HL-60 (cell line): ENCODE measurements at places on chromosomes 7 and 10.

DNA sequence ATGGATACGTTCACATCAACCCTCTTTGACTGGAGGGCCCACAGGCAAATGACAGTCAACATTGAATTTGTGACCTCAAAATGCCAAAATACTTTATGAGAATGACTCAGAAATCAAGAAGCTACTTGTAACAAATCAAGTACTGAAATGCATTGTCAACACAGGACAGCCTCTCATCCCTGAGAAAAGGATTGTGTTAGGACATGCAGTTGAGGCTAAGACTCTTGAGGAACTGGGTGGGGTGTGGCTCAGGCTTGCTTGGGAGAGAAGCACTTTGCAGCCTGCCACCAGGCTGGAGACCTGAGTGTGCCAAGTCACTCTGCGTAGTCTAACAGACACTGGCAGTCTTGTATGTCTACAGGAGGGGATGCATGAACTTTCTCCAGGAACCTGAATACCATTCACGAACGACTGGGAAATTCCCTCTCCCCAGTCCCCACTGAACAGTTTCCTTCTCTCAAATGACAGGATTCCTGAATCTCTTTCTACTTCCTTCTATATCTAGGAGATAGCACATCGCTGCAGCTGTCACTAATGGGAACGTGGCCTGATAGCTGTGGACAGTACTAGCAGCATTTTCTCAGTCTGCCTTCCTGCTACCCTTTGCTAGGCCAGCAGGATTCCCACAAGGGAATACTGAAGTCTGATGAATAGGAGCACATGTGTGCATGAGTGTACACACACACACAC, 3.3 kb upstream of the SMO start:
- DNase-seq: no peak

- DNase-seq: no peak
These were observed 74.9 kb downstream of the SH3PXD2A start for GRCh38 chr10:103780242-103781149.

DNA sequence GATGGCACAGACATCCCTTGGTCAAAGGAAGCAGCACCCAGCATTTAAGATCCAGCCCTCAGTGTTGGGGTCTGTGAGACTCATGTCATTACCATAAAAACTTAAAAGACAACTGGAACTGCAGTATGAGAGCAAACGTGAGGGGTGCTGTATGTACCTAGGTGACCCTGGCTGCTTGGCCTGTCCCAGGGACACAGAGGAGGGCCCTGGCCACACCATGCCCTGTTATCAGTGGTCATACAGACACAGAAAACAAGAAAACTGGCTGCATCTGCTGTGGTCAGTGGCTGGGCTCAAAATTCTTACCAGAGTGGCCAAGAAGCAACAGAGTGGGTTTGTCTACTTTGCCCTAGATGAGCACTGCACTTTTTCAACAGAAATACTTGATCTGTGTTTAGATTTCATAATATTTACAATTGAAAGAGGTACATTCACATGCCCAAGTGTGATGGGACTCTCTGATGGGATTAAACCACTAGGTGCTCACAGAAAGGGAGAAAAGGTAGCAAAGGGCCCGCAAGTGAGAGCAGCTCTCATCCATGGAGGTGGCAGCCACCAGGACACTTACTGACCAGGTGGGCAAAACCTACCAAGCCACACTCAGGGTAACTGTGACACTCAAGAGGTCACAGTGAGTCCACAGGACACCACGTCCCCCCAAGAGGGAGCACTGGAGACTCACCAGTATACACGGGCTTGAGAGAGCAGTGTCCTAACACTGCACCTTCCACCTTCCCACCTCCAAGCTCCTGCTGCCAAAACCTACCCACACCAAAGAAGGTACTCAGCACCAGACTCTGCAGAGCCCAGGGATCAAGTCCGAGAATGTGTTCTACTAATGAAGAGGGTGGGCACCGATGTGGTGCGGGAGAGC, 68.1 kb upstream of the CAMK2B start:
- no peak for DNase-seq

DNA sequence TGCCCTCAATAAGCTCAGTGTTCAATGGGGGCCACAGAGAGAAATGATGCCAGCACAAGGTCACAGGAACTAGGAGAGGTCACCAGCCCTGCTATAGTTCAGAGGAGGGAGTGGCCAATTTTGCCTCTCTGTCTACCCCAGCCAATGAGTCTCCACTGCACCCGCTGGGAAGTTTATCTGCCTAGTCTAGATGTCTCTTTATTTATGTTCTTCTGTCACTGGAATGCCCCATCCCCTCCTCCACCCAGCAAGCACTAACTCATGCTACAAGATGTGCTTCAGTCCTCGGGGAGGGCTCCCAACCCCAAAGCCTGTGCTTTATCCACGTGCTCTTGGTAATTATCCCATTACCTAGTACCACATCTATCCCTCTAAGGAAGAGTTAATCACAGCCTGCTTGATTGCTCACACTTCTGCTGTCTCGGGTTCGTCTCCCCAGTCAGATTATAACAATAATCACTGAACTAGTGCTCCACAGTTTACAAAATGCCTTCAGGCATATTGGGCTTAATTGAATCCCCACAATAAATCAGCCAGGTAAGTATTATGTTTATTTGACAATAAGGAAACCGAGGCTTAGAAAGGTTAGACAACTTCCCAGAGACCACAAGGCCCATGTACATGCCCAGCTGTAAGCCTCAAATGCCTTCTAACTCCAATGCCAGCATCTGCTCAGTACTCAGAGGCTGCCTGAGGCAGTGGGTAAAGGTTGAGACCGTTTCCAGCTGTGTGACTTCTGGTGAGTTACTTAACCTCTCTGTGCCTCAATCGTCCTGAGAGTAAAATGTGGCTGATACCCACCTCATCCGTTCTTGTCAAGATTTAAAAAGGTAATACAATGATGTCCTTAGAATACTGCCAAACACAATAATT, 3.9 kb downstream of the HIP1 start:
- no peak for DNase-seq

DNA sequence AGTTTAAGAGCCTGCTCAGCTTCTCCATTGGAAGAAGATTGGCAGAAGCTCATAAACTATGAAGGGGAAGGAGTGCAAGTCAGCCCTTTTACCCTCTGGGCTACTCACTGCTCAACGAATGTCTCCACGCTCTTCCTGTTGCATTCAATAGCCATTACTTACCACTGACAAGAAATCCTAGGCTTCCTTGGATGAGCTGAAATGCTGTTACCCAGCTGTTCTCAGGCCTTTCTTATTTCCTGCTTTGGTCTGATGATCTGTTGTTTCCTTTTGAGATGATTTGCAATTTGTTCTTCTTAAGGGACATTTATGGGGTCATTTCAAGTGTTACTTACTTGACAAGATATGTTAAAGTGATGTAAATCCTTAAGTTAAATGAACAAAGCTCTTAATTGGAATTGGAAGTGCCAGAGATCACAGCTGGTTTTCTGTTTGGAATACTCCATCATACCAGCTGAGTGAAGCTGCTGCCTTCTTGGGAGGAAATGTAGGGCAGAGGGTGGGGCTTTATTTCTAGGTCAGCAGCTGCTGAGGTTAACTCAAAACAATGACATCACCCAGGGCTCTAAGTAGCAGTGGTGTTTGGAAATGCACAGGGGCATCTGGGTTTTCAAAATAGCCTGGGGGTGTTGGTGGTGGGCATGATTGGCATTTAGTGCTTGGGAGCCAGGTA, 170.0 kb downstream of the PRKCQ start:
- DNase-seq: no peak

- no peak for DNase-seq
These were observed 23.2 kb upstream of the LRRN3 start for GRCh38 chr7:111067682-111068081.

GRCh38 chr7:106282852-106283251, 1.9 kb downstream of the NAMPT start:
- DNase-seq: no peak

DNA sequence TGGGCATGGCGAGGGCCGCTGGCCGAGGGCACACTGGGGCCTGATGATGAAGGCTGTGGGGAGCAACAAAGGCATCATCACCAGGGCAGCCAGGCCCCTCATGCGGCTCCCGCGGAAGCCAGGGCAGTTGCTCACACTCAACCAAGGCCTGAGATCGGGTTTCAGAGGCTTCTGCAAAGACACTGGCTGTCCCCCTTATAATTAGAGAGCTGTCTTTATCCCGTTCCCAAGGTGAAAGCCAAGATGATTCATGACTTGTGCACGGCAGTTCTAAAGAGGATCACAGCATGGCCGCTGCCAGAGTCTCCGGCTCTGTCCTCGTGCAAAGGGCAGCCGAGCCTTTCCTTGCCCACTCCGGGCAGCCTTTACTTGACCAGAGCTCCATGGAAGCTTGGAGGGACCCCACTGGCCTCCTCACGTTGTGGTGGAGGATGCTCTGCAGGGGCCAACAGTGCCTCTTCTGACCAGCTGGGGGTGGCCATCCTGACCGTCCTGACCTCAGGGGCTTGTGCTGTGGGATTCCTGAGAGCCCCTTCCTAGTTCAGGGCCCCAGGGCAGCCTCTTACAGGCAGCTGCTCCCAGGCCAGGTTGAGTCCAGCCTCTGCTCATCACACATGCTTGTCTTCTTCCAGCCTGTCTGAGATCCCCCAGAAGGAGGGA, 82.3 kb downstream of the PRKAG2 start:
- DNase-seq: no peak

DNA sequence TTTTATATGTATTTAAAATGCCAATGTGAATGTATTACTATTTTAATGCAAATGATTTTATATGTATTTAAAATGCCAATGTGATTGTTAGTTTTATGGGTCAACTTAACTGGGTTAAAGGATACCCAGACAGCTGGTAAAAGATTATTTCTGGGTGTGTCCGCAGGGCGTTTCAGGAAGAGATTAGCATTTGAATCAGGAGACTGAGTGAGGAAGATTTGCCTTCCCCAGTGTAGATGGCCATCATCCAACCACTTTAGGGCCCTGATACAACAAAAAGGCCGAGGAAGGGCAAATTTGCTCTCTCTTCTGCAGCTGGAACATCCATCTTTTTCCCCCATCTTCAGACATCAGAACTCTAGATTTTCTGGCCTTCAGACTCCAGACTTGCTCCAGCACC, 116.2 kb downstream of the BAMBI start:
- DNase-seq: no peak

- DNase-seq: no peak
These were observed 11.3 kb downstream of the LOXL4 start for GRCh38 chr10:98256692-98257091.

DNA sequence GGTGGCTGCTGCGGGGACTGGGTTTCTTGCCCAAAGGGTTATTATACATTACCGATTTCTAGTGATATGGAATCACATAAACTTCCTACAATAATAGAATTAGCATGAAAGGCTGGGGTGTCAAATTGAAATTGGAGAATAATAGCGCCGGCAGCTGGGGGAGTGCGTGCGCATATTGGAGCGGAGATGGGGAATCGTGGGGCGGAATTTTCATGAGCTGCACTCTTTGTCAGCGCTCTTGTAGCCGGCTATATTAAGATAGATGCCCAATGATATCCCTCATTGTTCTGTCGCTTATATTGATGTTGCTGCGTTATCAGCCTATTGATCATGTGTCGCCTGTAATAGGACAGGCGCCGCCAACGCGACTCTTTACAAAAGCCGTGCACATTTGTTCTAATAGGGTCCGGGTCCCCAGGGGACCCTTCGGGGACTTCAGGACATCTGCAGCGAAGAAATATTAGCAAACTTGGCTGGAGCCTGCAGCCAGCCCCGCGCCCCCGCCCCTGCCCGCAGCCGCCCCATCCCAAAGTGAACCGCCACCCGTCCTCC, 5.1 kb downstream of the UNCX start:
- no peak for DNase-seq

DNA sequence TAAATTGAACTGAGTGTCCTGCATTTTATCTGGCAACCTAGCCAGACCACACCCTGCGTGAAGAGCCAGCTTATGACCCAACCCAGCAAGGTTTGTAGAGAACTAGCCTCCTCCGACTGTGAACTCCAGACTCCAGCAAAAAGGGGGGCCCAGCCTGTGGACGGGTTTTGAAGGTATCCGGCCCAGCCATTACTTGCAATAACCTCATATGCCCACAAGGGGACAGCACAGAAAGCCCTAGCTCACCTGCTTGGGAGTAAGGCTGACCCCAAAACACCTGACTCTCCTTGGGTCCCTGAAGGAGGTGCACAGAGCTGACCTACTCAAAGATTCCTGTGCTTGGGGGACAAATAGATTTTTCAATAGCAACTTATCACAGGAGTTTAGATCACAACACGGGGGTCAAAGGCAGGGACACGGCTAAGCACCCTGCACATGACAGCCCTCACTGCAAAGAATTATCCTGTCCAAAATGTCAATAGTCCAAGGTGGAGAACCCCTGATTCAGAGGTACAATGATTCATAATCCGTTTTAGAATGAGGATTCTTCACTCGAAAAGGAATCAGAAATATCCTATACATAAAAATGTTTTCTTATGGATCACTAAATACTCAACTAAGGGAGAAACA, 4.6 kb downstream of the TRPV6 start:
- no peak for DNase-seq

DNA sequence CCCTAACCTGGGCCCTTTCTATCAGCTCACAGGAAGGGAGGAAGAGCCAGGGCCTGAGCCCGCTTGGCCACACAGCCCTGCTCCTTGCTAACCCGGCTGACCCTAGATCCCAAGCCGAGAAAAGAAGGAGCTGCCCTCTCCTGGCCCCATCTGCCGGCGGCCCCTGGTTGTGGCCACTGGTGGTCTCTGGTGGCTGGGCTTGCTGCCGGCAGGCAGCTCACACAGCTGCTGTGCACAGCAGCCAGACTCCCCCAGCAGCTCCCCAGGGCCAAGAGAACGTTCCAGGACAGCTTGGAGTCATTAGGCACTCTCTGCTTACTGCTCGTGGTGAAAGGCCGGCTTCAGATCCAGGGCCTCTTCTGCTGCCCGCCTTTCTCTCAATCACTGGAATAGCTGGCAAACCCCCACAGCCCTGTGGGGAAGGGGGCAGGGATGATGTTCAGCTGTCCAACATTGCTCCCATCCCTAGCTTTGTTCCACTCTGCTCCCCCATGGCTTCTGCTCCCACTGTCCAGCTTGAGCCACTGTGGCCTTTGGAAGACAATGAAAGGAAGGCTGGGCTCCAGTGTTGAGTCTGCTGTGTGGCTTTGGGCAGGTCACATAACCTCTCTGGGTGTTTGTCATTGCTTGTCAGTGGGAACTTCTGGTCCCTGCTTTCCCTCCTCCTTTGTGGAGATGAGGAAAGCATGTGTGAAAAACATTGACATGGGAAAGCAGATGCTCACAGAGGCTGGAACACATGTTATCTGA, 35.4 kb upstream of the COL13A1 start:
- DNase-seq: no peak

DNA sequence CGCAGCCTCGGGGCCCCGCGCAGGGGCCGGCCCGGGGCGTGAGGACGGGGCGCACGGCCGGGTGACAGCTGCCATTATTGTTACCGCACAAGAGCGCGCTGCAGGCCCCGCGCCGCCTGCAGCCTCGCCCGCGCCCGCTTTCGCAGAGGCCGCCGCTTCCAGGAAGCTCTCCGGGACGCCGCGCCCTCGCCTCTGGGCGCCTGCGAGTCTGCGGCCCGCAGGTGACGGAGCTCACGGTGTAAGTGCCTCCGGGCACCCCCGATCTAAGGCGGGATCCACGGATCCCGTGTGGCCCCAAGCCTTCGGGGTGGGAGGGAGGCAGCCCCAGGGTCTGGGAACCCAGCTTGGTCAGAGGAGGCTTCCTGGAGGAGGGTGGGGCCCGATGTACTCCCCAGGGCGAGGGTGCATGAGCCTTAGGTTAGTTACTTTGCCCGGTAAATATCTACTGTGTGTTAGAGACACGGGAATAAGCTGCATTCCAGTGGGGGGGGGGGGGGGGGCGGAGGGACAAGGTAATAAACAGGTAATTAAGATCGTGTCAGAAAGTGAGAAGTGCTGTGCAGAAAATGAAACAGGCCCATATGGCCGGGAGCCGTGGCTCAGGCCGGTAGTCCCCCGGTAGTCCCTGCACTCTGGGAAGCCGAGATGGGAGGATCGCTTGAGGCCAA, 638 bp downstream of the IQCE start:
- no peak for DNase-seq

GRCh38 chr10:127006453-127006852, 101.2 kb downstream of the DOCK1 start:
- DNase-seq: no peak
